ENCODE measurements at places on chromosomes 1 and 21.
A peak's percentile ranks its signal among the peaks of the same experiment; 100 is the strongest.

- no peak for DNase-seq
These were observed 498 bp downstream of the GNAT2 start for GRCh38 chr1:109618661-109619575.

DNA sequence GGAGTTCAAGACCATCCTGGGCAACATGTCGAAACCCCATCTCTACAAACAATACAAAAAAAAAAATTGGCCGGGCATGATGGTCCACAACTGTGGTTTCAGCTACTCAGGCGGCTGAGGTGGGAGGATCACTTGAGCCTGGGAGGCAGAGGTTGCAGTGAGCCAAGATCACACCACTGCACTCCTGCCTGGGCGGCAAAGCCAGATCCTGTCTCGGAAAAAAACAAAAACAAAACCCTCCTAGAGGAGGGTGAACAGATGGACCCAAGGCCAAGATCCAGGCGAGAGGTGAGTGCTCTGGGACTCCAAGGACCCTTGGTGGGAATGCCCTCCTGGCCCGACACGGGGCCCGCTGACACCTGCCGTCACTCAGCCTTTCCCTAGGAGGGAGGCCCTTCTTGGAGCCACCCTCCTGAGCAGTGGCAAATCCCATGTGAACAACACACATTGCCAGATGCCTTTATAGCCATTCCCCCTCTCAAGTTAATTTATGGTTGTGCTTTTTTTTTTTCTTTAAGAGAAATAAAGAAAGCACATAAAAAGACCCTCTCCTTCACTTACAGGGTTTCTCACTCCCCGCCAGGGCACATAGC is 380 bp downstream of the TFF2 start:
- no peak for DNase-seq

- DNase-seq = no peak
These were observed 666 bp downstream of the PAFAH2 start for GRCh38 chr1:25996966-25997827.

GRCh38 chr21:35222541-35222941 is 173.4 kb upstream of the RUNX1 start:
- DNase-seq = no peak

- no peak for DNase-seq
These were observed 6.6 kb upstream of the C1orf174 start for GRCh38 chr1:3906672-3907020.

GRCh38 chr1:111920221-111921024 is 69.0 kb downstream of the KCND3 start:
- DNase-seq = peak; percentile 33

Measured in NCI-H2107 (cell line).